Ascending aorta (tissue), 2 donors: ENCODE measurements at places on chromosomes 6 and 20.

DNA sequence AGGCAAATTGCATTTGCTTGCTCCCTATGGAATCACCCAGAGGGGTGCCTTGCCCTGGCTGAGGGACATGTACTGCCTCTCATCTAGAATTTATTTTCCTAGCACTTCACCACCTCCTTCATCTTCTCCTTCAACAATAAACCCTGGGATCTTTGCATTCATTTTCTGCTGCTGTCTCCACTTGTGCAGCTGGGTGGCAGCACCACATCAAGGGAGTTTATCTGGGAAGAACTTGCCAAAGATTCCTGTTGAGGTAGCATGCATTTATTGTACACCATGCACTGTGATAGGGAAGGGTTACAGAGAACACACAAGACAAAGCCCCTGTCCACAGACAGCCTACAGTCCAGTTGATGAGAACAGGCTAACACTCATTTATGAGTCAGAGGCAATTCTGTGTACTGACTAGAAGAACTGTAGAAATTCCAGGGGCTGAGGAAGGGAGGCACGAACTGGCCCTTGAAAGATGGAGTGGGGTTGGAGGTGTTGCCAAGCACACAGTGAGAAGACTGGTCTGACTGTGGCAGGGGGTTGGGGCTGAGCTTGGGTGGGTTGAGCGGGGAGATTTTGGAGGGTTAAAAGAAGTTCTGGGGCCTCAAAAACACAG, 17.5 kb downstream of the C20orf173 start:
- no peak for DNase-seq

DNA sequence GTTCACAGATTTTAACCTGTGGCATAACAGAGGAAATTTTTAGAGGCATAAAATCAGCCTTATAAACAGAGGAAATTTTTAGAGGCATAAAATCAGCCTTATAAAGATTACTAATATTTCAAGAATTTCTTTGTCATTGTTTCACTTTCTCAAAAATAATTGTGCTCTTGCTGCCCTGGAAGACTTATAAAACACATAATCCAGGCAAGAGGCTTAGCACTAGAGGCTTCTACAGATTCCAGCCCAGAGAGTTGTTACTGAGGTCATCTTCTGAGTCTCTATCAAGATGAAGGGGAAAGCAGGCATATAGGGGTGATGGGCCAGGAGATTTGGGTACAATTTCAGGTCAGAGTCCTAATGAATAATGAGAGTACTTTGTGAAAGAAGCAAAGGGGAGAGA, 85.7 kb downstream of the RFPL4B start:
- no peak for DNase-seq

GRCh38 chr6:132279592-132280139, 121.6 kb downstream of the MOXD1 start:
- DNase-seq, result peak; percentile 74

- no peak for DNase-seq
Observed at GRCh38 chr6:57262901-57263694, 41.0 kb upstream of the RAB23 start.

GRCh38 chr6:12238219-12238618, 51.9 kb upstream of the EDN1 start:
- DNase-seq, result no peak

GRCh38 chr6:100230115-100230952, 234.4 kb downstream of the SIM1 start:
- no peak for DNase-seq

DNA sequence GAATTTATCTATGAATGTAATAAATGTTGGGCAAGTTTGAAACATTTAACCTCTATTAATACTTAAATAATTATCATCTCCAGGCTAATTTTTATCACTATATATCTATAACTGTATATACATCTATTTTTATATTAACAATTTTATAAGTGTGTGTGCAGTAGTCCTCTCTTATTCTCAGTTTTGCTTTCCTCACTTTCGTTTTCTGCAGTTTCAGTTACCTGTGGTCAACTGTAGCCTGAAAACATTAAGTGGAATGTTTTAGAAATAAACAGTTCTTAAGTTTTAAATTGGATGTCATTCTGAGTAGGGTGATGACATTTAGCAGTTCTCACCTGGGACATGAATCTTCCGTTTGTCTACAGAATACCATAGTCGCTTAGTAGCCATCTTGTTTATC, 379.4 kb upstream of the MAN1A1 start:
- DNase-seq, result no peak

- no peak for DNase-seq
Observed at GRCh38 chr20:17616480-17617211, 46.8 kb downstream of the DSTN start.

DNA sequence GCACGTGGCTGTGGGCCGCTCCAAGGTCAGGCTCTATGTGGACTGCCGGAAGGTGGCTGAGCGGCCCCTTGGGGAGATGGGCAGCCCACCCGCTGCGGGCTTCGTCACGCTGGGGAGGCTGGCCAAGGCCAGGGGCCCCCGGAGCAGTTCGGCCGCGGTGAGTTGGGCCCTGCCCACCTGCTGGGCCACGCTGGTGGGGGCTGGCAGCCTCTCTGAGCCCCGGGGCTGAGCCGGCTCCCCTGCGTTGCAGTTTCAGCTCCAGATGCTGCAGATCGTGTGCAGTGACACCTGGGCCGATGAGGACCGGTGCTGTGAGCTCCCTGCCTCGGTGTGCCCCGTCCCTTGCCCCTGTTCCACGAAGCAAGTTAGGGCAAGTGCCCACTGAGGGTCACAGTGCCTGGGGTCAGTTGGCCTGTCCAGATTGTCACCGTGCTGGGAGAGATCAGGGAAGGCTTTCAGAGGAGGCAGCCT, 27.1 kb downstream of the COL20A1 start:
- DNase-seq, result no peak

- DNase-seq, result no peak
Observed at GRCh38 chr20:5642155-5642981, 107.8 kb upstream of the SHLD1 start.

DNA sequence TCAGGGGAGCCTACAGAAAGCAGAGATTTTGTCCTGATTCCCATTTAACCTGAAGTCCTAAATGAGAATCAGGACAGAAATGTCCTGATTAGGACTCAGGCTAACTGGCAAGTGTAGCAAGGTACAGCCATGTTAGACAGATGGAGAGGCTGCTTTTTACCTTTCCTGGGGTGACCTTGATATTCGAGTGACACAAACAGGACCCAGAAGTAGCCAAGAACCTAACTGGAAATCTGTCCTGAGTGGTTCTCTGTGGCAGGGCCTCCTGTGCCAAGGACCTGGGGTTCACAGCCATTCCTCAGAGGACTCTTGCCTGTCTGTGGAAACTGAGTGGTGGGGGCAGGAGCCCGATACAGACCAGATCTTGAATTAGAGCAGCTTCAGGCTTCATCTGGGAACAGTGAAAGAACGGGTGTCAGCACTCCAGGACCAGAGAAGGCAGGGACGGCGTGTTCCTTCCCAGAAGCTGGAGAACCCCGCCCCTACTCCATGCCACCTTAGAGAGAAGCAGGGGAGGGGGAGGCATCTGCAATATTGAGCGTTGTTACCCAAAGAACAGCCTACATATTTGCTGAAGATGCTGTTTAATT, 4.3 kb upstream of the FUCA2 start:
- no peak for DNase-seq

GRCh38 chr6:77447254-77447653, 16.0 kb downstream of the HTR1B start:
- no peak for DNase-seq

- peak; percentile 68 for DNase-seq
Observed at GRCh38 chr6:11535801-11536230, 1.7 kb upstream of the TMEM170B start.

DNA sequence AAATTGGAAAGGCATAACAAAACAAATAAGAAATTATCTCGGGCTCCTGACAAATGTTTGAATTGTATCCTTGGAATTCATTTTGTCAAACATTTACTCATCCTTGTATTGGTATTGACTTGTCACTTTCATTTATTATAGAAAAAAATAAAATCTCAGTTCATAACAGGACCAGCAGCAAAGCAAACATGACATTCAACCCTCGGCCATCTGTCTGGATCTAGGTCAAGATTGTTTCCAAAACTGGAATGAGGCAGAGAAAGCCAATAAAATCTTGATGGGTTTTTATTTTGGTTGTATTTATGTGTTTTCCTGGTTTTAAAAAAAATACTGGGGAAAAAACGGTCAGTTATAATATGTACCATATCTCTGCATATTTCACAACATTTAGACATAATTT, 42.9 kb upstream of the FABP7 start:
- no peak for DNase-seq

- DNase-seq, result no peak
Observed at GRCh38 chr6:105522626-105523322, 119.9 kb upstream of the PREP start.

- no peak for DNase-seq
Observed at GRCh38 chr20:62165762-62166399, 16.9 kb upstream of the MTG2 start.

GRCh38 chr20:18077157-18077556, 19.4 kb upstream of the OVOL2 start:
- DNase-seq, result no peak

GRCh38 chr6:29655658-29656057, 1.2 kb upstream of the MOG start:
- DNase-seq, result no peak

DNA sequence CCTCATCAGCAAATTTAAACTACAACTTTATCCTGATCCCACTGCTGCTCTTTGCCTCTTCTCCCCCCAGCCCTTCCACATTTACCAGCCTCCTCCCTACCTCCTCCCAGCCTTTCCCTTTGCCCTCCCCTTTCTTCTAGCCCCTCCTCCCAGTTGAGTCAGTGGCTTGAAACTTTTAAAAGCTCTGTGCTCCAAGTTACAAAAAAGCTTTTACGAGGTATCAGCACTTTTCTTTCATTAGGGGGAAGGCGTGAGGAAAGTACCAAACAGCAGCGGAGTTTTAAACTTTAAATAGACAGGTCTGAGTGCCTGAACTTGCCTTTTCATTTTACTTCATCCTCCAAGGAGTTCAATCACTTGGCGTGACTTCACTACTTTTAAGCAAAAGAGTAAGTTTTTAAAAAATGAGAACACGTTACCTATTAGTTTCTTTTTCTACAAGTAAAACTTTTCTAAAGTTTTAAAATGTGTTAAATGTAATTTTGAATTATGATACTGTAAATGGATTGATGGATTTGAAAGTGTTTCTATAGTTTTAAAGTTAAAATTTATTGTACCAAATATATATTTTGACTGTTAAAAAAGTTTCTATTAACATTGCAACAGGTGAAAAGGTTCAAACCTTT, at the start of gene GJA1:
TSS of gene GJA1 (plus strand) at position 203 of the 626 bp plus-strand sequence. CDS start 11,202 bp downstream, outside the sequence.
- no peak for DNase-seq

DNA sequence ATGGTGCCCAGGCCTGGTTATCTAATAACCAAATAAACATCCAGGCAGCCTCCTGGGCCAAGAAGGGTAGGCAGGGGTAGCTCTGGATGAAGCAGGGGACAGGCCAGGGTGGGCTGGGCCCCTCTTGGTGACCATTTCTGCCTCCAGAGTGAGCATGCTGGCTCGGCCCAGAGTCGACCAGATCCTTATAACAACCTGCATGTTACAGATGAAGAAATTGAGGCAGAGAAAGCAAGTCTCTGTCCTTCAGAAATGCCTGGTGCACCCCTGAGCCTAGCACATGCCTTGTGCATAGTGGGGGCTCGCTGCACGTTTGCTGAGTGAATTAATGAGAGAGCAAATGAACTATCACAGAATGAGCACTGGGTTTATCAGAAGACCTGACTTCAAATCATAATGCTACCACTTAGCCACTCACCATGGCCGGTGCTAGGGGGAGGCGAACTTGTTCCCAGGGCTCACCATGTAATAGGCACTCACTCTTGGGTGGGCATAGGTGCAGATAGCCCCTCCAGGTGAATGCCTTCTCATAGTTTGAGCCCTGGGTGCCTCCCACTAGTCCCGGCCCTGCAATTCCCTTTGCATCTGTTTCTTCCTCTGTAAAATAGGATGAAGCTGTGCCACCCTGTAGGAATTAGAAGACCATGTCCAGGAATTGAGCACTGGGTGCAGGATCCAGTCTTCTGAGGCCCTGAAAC, 3.8 kb upstream of the APCDD1L start:
- no peak for DNase-seq

- DNase-seq, result no peak
Observed at GRCh38 chr6:150204705-150205472, 62.0 kb downstream of the PPP1R14C start.

DNA sequence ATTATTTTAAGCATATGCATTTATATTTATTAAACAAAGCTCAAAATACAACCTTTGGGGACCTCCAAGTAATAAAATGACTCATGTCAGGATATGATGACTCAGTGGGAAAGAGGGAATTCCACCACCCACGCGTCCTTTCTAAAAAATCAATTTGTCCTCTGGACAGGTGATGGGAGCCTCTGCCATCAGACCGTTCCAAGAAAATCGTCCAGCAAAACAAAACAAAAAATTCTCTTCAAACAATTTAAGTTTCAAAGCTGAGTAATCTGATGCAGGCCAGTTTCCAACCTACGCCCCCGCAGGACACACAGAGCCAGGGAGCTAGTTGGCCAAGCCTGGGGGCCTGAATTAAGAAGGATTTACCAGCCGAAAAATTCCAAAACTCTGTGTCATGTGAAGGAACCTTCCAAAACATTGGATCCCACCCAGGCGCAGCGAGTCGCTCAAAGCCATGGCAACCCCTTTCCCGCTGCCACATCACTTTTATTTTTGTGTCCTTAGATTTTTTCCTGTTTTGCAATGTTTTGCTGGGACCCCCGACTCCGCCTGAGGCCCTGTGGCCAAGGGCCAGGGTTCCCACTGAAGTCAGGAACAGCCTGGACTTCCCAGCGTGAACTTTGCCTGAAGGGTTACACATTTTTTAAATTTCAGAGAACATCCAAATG, 95.3 kb downstream of the NFATC2 start:
- peak; percentile 96 for DNase-seq

- DNase-seq, result no peak
Observed at GRCh38 chr6:166582258-166582657, 4.2 kb downstream of the RAMACL start.

GRCh38 chr6:90720404-90720803, 133.5 kb upstream of the MAP3K7 start:
- DNase-seq, result no peak

DNA sequence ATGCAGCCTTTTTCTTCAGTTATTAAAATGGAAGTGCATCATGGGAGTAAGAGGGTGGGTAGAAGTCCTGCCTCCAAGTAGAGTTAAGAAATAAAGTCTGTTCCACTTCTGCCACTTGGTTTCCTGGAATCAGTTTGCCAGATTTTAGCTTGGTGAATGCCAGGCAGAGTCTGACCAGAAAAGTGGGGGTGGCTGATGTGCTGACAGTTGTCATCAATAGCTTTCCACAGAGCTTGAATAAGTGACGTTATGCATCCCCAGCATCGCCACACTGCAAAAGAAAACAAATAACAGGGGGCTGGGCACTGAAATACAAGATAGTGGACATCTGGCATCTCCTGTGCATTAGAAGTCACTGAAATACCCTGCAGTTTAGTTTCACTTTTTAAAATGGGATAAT, 30.8 kb upstream of the CEP162 start:
- DNase-seq, result no peak
